Inflammatory macrophage (primary cell): ENCODE measurements at places on chromosomes 6 and 20.

- DNase-seq: no peak
Observed at GRCh38 chr6:4169028-4169789, 33.8 kb upstream of the ECI2 start.

DNA sequence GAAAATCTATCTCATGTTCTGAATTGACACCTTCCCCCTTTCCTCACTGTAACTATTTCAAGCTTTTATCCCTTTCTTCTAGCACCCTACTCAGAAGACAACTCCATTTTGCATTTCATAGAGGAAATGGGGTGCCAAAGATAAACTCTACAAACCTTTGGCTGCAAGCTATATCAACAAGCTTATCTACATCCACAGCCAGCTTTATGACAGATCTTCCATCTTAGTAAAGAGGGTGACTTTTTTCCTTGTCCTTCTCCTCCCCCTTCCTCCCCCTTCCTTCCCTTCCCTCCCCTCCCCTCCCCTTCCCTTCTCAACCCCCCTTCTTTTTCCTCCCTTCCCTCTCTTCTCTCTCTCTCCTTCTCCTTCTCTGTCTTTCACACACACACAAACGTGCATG is 58.0 kb upstream of the OLIG3 start:
- DNase-seq: no peak

- no peak for DNase-seq
Observed at GRCh38 chr20:64133951-64134407, 26.6 kb upstream of the NPBWR2 start.

- DNase-seq: no peak
Observed at GRCh38 chr6:56541741-56542360, 100.8 kb downstream of the DST start.
